ENCODE measurements at places on chromosomes 5 and 9.

DNA sequence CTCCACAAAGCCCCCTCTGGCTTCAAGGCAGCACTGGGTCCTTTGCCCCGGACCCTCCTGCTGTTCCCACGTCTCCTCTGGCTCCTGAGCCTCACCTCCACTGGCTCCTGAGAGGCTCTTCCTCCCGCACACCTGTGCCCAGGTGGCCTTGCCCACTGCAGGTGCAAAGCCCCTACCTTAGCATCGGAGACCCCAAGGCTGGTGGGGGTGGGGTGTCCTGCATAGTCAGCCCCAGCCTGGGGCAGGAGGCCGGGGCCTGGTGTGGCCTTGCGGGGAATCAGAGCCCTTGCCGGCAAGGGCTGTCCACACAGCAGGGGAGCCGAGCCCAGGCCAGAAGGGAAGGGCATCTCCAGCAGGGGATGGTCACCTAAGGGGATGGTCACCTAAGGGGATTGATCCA lies 41.3 kb upstream of the CEP72 start:
- DNase-seq = no peak

GRCh38 chr5:69129413-69129812 lies 35.6 kb downstream of the SLC30A5 start:
- no peak for DNase-seq

DNA sequence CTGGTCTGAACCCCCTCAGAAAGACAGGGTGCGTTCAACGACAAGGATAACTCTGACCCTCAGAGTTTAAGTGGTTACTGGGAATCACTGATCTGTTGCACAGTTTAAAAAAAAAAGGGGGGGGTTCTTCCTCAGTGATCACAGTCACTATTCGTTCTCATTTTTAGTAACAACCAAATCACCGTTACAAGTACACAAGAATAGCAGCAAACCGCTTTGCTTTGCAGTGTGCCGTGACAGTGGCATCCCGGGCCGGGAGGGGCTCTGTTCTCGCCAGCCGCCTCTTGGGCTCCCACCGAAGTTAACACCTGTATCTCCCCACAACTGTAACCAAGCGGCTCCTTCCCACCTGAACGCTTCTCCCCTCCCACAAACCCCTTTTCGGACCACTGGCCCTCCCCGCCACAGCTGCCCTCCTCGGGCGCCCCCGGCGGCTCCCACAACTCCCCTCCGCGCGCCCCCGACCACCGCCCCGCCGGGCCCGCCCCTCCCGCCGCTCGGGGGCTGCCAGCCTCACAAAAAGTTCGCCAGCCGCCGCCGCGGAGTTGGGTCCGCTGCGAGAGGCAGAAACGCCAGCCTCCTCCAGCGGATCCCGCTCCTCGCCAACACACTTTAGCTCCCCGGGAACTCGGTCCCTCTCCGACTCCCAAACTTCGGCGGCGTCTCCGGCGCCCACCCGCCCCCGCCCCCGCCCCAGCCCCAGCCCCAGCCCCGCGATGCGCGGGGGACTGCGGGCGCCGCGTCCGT lies 1.2 kb downstream of the SSBP2 start:
- no peak for DNase-seq

DNA sequence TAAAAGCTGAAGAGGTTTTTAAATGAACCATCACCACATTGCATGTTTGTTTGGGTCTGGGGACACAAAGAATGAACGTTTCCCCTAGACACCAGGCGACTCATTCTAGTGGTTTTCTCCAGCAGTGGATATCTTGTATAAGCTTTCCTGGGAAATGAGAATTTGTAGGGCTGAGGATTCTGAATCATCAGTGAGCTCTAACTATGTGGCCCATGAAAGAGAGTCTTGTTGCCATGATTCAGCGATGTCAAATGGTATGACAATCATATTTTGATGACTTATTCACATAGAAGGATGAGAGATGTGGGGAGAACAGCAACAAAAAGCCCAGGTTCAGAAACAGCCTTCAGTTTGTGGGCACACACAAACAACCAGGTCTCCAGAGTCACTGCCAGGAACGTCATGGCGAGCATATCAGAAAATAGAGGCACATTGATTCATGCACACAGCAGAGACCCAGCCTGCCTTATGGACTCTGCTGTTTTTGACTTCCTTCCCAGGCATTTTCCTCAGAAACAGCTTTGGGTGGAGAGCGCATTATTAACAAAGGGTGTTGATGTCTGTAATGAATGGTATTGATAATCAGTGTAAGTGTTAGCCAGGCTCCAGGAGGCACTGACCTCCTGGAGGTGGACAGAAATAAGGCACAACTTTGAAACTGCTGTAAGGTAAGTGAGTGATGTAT lies 13.3 kb downstream of the ZNF474 start:
- DNase-seq = no peak

GRCh38 chr5:91955610-91956009 lies 572.5 kb upstream of the ARRDC3 start:
- DNase-seq = no peak

DNA sequence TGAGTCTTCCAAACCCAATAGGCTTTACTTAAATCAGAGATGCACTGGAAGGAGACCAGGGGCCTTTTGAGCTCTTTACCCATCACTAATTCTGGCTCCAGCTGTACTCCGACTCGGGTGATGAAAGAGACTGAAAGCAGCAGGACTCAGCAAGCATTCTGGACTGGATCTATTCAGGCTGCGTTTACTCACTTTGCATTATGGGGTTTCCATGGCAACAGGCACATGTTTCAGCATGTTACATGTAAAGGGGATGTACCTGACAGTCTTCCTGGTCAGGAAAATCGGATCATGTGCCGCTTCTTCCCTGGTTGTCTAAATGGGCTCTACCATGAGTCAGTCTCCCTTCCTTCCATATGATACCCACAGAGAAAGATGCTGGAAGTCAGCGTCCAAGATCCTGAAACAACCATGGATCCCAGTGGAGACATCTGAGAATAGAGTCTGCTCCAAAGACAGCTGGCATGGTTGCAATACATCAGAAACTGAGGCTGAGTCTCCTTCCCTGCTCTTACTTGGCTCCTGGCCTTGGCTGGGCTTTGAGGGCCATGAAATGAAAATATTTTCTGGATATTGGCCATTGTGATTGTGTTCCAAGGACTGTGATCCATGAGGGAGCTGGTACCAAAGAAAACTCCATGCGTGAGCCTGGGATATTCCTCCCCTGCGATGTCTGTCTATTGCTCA lies 102.5 kb upstream of the TNC start:
- peak; percentile 11 for DNase-seq

- DNase-seq = no peak
Measured at GRCh38 chr5:125696762-125697161, 726.4 kb upstream of the GRAMD2B start.

DNA sequence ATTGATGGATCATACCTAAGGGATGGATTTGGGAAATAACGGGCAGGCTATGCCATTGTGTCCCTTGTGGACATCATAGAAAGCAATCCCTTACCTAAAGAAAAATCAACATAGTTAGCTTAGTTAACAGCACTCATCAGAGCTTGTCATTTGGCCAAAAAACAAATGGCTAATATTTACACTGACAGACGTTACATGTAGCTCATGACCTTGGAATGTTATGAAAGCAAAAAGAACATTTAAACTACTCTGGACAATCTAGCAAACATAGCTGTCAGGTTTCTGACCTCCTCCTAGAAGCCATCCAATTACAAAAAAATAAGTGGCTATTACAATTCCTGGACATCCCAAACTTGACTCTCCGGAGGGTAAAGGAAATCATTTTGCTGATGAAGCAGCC lies 23.8 kb downstream of the TMEM232 start:
- DNase-seq = no peak

- DNase-seq = no peak
Measured at GRCh38 chr5:119080936-119081335, 10.0 kb downstream of the DMXL1 start.

DNA sequence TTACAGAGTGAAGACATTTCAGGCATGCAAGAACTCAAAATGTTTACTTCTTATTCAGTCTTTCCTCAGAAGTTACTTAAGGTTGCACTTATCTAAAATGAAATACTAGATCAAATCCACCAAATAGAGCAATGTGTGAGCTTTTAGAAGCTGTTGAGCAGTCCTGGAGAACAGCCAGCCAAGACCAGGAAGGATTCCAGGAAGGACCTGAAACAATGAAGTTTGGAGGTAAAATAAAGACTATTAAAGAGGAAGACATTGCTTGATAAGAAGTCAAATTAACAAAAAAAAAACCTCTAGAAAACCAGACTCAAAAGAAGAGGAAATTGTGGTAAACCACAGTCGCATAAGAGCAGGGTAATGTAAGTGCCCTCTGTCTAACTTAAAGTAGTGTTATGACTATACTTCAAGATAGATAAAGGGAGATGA lies 156.2 kb upstream of the S1PR3 start:
- DNase-seq = no peak

- DNase-seq = no peak
Measured at GRCh38 chr9:109456811-109457210, 41.3 kb downstream of the PTPN3 start.

DNA sequence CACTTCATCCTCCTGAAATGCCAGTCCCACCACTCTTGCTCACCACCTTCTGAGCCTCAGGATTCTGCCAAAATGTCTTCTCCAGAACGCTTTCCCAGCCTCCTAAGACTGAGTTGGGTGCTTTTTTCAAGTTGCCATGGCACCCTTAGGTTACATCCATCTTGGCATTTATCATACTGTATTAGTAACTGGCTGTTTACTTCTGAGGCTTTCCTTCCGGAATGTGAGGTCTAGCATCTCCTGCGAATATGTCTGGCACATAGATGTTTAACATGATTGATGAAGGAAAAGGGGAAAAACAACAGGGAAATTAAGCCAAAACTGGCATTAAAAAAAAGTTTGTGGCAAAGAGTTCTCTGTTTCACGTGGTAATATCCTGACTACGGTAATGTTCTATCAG lies 24.9 kb downstream of the RNF130 start:
- no peak for DNase-seq

- no peak for DNase-seq
Measured at GRCh38 chr9:95620722-95621121, 104.0 kb upstream of the PTCH1 start.

DNA sequence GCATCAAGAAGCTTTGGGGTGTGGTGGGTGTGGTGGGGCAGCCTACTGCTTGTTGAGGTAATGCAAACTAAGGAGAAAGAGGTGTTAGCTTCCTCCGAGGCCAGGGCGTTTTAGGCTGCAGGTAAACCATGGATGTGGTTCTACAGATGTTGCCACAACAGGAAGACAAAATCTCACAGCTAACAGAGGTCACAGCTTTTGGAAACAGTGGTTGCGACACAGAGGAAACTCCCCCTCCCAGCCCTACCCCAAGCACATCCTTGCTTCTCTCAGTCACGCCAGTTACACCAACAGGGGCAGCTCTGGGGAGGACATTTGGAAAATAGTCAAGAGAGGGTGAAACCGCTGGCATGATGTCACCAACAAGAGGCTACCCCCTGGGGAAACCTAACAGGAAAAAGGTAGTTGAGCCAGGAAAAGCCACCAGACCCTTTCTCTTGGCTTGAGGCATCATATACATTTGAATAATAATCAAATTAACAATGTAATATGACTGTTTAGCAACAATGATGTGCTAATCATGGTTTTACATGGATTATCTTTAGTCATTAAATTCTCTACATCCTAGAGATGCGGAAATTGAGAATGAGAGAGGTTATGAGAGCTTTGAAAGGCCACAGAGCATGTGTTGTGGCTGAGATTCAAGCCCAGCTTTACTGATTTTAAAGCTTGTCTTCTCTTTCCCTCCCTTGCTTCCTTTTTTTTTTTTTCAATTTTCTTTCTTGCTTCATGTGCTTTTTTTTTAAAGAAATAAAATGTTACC lies 82.2 kb upstream of the IL12B start:
- no peak for DNase-seq

- DNase-seq = no peak
Measured at GRCh38 chr5:132458651-132459030, 31.9 kb downstream of the IRF1 start.

GRCh38 chr5:91151947-91152346 lies 231.2 kb downstream of the ARRDC3 start:
- no peak for DNase-seq

GRCh38 chr5:97489010-97489840 lies 306.2 kb upstream of the RIOK2 start:
- no peak for DNase-seq

DNA sequence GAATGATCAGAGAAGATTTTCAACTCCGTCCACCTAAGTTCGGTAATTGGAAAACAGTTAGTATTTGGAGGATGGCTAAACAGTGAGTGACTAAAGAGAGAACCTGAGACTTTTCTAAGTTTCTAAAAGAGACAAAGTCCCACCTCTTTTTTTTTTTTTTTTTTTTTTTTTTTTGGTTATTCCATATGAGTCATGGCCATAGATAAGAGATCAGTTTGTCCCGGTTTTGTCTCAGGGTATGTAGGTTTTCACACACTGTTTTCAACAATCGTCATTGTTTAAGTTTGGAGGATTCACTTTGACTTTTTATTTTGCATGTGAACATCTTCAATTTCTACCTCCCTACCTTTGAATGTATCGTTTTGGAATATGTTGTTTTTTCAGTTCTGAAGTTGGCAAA lies 85.9 kb downstream of the NTRK2 start:
- DNase-seq = no peak

DNA sequence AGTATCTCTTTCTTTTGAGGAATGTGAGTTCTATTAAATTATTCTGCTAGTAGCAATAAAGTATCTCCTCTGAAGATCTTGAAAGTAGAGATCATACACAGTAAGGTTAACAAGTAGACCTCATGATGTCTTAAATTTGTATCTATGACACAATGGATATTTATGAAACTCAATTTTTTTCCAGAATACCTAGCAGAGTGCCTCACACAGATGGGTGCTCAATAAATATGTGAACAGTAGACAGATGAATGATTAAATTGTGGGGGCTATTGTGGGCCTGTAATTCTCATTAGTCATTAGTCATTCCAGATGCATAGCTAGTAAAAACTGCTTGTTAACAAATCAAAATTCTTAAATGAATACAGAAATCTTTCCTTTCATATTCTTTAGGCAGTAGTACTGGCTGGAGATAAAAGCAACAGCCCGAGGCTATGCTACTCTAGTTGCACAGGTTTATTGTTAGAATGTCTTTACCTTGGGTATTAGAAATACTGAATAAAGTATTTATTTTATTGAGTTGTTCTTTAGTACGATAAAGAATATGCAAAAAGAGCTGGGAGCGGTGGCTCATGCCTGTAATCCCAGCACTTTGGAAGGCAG lies 22.0 kb downstream of the CHD1 start:
- DNase-seq = no peak

Measured in NCI-H1930 (cell line).